ENCODE measurements at places on chromosomes 16 and 17.

GRCh38 chr17:19678581-19679453, 30.3 kb downstream of the ALDH3A2 start:
- DNase-seq, result no peak

- DNase-seq, result no peak
These were observed 1.8 kb upstream of the EXOSC6 start for GRCh38 chr16:70253291-70254106.

DNA sequence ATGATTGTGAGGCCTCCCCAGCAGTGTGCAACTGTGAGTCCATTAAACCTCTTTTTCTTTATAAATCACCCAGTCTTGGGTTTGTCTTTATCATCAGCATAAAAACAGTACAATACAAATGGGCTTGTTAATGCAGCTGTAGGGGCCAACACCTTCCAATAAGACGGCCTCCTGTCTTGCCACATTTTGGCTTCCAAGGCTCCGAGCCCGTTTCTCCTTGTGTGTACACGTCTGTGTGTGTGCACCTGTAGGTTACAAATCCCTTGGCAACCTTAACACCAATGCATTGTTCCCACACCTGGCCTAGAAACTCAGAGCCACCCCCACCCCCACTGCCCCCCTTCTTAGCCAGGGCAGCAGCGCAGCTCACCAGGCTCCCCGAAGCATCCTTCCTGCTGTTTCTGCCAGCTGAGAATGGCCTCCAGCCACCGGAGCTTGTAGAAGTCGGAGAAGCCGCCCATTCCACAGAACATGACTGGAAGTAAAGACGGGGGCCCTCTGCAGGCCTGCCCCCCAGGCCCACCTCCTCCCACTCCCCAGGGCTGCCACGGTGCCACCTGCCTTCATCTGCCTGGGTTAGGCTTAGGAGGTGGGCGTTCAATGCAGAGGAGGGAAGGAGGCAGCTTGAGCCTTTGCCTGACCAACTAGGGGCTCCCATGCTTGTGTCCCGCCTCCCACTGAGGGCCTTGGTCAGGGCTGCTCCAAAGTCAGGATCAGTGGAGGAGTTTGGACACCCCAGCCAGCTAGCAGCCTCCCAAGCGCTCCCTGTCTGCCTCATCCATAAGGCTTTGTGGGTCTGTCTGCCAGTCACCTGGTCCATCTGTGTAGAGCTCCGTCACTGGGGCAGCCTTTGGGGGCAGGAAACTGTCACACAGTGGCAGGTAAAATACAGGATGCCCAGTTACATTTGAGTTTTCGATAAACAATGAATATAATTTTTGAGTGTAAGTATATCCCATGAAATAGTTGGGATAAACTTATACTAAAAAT, 10.6 kb downstream of the C16orf89 start:
- DNase-seq, result no peak

GRCh38 chr17:38825762-38826247, 684 bp upstream of the CWC25 start:
- DNase-seq, result no peak

GRCh38 chr17:33120103-33120502, 128.5 kb downstream of the SPACA3 start:
- DNase-seq, result no peak

DNA sequence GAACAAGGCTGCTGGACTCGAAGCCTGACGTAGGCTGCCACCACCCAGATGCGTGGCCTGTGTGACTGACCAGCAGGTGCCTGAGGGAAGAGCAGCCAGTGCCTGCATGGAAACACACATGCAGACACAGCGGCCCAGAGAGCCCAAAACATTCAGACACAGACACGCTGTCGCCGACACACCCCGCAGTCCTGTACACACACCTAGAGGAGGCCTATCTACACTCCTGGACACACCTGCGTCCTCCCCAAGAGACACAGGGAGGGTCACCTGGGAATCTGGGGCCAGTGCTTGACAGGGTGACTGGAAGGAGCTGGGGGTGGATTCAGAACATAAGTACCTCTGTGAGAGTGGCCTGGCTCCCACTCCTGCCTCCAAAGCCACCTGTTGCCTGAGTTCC, 6.1 kb upstream of the TSPOAP1 start:
- DNase-seq, result no peak

GRCh38 chr16:4382795-4383357, 11.2 kb downstream of the VASN start:
- no peak for DNase-seq

- no peak for DNase-seq
These were observed 19.1 kb upstream of the NTN1 start for GRCh38 chr17:9002227-9002605.

- no peak for DNase-seq
These were observed 121.0 kb upstream of the ADAMTS18 start for GRCh38 chr16:77555791-77556190.

- DNase-seq, result no peak
These were observed 252.9 kb upstream of the XYLT1 start for GRCh38 chr16:17723531-17724134.

DNA sequence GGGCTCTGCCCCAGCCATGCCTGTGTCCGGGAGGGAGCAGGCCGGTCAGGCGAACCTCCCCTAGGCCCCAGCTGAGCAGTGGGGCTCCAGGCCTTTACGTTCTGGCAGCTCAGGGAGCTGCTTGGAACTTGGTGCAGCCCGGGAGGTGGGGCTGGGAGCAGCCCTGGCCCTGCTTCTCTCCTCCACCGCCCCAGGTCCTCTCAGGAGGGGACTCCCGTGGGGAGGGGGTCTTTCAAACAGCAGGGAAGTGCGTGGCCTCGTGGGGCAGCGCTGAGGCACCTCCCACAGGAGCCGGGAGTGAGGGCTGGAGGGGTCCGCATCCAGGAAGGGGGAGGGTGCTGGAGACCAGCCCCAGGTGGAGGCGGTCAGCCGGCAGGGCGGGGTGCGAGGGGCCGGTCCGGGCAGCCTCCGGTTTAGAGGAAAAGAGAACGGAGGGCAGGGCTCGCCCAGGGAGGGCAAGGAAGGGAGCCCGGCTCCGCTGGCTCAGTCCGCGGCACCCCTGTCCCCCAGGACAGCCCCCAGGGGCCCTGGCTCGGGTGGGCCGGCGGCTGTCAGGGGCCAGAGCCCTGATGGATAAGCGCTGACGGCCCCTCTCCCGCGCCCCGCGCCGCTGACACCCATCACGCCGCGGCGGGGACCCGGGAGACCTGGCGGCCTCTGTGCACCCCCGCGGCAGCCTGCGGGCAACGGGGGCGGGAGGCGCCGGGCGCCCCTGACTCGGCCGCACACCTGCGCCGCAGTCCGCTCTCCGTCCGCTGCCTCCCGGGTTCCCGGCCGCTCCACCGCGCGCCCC, 587 bp upstream of the PRR35 start:
- no peak for DNase-seq

- DNase-seq, result no peak
These were observed 13.1 kb downstream of the SPATA33 start for GRCh38 chr16:89670496-89671431.

DNA sequence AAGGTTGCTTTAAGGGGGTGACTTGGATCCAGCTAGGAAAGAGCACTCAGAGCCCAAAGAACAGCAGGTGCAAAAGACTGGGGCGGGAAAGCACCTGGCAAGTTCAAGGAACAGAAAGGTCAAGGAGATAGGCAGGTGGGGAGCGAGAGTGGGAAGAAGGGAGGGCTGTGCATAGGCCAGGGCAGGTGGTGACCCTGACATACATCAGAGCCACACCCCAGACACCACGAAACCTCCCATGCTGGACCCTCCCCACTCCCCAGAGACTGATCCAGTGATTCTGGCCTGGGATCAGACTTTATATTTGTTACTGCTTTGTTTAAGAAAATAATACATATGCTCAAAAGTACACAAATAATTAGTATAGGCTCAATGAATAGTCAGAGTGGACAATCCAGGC, 48.5 kb upstream of the RBFOX3 start:
- no peak for DNase-seq

GRCh38 chr16:19348125-19348524, 62.6 kb downstream of the CLEC19A start:
- no peak for DNase-seq
